ENCODE measurements at places on chromosomes 4 and X.
A peak's percentile ranks its signal among the peaks of the same experiment; 100 is the strongest.

- DNase-seq, result no peak
Measured at GRCh38 chr4:117370944-117371668, 285.7 kb upstream of the TRAM1L1 start.

DNA sequence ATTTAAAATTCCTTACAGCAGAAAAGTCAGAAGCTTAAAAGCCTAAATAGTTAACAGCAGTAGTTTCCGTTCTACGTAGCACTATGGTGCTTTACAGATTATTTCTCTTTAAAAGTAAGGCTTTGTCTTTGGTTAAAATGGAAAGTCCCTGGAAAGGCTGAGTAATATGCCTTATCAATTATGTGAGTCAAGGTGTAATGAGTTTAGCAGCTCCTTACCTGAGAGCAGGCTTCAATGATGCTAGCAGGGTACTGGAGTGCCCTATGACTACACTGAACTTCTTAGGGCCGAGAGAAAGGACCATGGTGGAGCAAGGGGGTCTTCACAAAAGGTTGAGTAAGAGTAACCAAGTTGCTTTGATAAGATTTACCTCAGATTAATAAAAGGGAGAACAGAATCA lies 12.6 kb upstream of the NKX6-1 start:
- DNase-seq, result no peak

GRCh38 chr4:176188654-176189053 lies 6.7 kb downstream of the SPATA4 start:
- no peak for DNase-seq

- no peak for DNase-seq
Measured at GRCh38 chr4:107270614-107271013, 234.5 kb upstream of the DKK2 start.

DNA sequence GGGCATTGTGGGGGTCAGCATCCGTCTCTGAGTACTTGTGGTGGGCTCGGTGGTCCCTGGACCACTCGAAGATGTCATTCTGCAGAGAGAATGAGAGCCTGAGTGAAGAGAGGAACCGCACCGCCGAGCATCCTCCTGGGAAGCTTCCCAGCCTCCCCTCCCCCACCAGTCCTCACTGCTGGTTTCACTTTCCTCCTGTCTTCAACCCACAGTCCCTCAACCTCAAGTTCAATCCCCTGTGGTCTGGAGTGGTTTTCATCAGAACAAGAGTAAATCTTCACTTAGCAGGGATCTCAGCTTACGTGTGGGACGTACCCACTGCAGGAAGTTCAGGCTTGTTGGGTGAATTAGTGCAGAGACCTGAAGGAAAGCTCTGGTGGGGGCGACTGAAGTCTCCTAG lies 117.8 kb downstream of the SCD5 start:
- DNase-seq, result no peak

GRCh38 chr4:53608649-53609048 lies 17.4 kb upstream of the LNX1 start:
- DNase-seq, result no peak

DNA sequence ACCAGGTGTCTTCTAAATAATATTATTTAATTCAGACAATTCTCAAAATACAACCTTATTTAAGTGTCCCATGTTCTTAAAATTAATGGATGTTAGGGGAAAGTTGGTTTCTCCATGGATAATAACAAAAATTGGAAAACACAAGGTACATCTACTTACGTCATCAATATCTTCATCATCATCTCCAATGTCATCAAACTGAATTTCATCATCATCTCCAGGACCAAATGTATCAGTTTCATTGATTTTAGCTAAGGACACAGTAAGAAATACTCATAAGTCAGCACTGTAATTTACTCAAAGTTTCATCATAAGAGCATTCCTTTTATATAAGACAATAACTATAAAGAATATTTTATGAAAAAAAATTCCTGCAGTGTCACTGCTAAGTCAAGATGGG lies 11.3 kb downstream of the EIF1AX start:
- DNase-seq, result no peak

DNA sequence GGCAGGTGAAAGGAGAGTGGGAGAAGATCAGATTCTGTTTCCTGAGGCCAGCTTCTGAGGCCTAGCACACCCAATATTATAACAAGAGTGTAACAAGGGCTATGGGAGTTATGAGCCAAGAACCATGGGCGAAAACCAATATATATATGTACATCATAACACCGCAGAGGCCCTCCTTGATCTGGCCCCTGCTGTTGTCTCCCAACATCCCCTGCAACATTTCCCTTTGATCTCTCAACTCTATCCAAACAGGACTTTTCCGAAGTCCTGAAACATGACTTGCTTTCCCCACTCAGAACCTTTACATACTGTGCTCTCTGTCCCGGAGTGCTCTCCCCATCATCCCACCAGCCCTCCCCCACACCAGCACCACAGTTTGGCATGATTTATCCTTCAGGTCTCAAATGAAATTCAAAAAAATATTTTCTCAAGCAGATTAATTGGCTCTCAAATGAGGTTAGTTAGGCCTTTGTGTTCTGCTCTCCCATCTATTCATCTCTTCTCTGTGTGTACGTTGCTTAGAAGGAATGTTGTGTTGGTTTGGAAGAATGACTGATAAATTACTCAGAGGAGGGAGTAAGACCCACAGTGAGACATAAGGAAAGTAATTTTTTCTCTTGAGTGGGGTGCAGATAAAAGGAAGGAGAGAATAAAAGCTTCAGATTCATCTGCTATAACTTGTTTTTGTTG lies 58.1 kb upstream of the SMIM10 start:
- DNase-seq, result no peak

DNA sequence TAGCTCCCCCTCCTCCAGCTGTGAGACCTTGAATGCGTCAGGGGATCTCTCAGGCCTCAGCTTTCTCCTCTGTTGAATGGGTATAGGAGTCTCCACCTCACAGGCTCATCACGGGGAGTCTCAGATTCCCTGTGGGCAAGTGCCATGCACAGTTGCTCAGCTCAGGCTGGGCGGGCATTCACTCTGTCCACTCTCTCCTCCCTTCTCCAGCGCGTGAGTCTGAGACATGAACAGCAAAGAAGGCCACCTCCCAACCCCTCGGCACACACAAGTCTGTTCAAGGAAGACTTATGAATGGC lies 60.0 kb downstream of the HTRA3 start:
- DNase-seq, result no peak

GRCh38 chrX:9465380-9466123 lies 694 bp downstream of the TBL1X start:
- DNase-seq, result peak; percentile 42

DNA sequence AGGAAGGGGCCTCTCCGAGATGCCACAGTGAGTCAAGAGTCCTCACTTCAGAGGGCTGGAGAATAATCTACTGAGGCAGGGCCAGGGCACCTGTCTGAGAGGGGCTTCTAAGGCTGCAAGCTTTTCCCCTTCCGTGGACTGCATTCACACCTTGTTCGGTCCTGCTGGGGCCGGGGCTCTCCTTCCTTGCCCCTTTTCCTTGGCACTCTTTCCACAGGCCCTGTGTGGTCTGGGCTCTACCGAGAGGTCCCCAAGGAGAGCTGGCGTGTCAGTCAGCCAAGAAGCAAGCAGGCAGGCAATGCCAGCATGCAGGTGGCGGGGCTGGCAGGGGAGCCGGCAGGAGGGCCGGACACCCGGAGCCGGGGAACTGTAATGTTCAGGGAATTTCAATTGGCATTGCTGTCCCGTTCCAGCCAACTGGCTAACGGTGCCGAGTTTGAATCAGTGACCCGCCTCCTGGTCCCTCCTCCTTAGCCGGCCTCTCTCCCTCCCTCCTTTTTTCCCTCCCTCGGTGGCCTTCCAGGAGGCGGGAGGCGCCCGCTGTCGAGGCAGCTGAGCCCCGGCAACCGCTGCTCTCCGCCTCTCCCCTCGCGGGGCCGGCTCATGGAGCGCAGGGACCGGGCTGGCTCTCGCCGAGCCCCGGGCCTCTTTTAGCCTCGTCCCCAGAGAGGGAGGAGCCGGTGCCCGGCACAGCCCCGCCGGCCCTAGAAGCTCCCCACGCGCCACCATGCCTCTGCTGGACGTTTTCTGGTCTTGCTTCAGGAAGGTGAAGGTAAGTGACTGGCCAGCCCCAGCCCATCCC lies at the start of gene STARD8:
TSS of gene STARD8 (plus strand) at position 511 of the 802 bp plus-strand sequence. CDS start at position 728, 217 bp downstream.
- DNase-seq, result no peak

DNA sequence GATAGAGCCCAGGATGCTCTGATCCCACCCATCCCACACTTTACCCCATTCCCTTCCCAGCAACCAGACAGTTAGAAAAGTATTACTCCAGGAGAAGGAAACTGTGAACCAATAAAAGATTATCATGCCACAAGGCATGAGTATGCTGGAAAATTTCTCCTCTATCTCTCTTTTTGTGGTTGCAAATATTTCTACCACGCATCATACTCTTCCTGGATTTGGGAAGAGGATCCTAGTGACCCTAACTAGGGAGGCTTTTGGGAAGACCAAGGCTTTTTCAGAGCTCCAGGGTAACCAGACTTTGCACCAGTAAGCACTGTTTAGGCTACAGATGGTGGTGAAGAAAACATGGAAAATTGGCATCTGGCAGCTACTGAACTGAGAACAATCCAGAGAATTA lies 257.6 kb upstream of the CLNK start:
- DNase-seq, result no peak

DNA sequence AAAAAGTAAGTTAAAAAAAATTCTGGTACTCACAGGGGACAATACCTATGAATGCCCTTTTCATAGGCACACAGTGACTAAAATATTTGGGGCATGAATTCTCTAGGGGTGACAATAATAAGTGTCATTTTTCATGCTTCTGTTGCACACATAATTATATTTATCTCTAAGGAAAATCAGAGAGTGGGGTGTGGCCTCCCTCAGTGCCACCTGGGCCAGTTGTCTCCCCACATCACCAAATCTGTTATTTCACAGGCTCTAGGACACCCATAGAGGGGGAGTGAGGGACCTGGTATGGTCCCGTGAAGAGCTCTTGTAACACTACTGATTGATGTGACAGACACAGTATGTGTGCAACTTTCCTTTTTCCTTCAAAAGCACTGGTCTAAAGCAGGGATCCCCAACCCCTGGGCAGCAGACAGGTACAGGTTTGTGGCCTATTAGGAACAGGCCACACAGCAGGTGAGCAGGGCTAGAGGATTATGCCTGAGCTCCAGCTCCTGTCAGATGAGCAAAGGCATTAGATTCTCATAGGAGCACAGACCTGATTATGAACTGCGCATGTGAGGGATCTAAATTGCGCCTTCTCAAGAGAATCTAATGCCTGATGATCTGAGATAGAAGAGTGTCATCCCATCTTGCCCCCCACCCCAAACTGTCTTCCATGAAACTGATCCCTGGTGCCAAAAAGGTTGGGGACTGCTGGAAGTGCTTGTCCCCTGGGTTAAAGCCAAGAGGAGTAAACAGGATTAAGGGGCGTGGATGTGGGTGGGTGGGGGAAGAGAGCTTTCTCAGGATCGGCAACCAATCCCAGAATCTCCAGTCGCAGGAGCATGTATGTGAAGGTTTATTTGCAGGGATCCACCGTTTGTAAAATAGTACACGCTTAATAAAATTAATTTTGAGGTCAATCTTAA lies 856 bp downstream of the SLC9B1 start:
- DNase-seq, result no peak

GRCh38 chr4:8593264-8594096 lies 915 bp downstream of the CPZ start:
- no peak for DNase-seq

DNA sequence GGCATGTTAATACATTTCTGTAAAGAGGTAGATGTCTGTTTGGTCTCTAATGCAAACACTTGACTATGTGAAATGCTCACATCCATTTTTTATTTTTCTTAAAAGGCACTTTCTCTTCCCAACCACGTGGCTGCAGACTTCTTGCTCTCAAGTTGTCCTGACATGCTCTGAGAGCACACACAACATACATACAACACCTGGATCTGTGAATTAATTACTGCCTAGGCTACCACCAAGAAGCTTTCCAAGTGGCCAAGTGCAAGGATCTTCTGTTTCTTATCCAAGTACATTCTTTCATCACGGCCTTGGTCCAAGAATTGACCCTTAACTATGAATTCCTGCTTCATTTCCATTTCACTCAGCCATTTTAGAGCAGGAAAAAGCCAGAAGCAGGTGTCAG lies 110.8 kb downstream of the SPRY1 start:
- DNase-seq, result no peak

DNA sequence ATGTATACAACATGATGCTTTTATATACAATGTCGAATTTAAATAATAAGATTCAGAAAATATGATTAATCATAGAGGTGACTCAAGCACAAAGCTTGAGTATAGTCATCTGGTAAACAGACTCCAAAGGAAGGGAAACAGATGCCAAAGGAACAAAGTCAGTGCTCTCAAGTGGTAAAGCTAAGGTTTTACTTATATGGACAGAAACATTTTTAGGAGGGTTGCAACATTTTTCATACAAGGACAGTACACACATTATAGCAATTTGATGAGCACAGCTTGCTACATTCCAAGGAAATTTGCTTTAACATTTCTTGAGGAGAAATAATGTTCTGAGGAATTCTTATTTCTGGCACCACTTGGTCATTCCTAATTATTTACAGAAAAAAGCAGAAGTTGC lies 333.4 kb upstream of the AADAT start:
- DNase-seq, result no peak

- DNase-seq, result peak; percentile 28
Measured at GRCh38 chrX:3815896-3816664, 102.6 kb upstream of the PRKX start.

DNA sequence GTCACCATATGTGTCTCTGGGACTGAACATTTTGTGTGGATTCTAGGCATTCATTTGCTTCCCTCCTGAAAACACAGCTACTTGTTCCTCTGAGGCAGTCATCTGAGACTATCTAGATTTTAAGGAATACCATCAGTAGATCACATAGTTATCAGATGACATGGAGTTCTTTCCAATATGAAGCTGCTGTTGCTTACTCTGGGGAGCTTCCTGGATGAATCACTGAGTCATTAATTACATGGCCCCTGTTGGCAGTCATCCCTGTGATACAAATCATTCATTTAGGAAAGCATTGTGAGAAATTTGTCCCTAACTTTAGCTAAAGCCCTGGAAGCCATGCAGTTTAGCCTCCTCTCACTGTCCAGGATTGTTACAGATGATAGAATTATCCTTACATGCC lies 98.2 kb upstream of the ARSJ start:
- DNase-seq, result no peak

GRCh38 chrX:44906542-44906941 lies 33.6 kb downstream of the KDM6A start:
- no peak for DNase-seq

DNA sequence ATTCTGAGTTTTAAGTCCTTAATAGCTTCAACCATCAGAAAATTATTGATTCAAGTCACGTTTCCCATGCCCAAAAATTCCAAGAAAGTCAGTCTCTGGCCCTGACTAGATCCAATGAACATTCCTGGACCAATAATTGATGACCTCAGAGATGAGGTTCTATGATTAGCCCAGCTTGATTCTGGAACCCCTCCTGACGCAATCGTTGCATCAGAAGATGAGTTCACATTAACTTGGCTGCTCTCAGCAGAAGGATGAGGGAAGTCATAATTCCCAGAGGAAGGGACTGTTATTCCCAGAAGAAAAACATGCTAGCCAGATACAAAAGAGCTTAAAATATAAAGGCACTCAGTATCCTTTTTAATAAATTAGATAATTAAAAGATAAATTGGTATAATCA lies 34.3 kb upstream of the CPEB2 start:
- DNase-seq, result no peak

- no peak for DNase-seq
Measured at GRCh38 chr4:2651546-2651945, 104.6 kb downstream of the TNIP2 start.

GRCh38 chr4:95428291-95429070 lies 120.3 kb downstream of the UNC5C start:
- DNase-seq, result no peak

Measured in stimulated activated CD4-positive, alpha-beta T cell treated with anti-CD3 and anti-CD28 coated beads, Interleukin-4, amount 100 ng/mL, for 24 hours (primary cell).